Foreskin fibroblast (primary cell): ENCODE measurements at places on chromosomes 2 and 18.

DNA sequence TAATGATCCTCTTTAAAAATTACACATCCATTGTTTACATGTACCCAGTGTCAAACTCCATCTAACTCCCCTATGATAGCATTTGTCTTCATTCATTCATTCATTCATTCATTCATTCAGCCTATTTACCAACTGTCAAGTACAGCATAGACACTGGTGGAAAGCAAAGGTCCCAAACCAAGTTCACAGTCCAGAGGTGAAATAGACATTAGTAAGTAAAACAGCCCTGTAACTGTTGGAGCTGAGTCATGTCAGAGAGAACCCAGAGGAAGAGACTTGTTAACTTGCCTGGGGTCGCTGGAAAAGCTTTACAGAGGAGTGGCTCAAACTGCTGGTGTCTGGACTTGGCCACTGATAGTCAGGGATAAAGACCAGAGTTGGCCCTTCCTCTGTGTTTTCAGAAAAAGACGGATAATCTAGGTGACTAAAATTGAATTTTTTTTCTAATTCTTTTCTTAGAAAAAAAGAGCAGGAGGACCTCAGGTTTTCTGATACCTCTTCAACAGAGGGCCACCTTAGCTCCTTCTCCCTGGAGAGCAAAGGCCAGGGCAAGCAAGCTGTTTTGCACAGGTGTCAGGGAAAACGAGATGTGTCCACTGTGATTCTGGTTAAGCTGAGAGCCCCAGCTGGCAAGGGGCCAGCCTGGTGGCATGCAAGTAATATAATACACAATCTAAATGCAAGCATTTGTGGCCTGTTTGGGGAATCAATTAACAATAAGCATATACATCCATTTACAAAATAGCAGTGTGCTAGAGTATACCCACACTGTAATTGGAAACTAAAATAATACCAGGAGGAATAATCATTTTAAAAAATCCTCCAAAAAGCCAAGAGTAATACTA lies 96.7 kb upstream of the SLC14A2 start:
- peak; percentile 27 for DNase-seq

DNA sequence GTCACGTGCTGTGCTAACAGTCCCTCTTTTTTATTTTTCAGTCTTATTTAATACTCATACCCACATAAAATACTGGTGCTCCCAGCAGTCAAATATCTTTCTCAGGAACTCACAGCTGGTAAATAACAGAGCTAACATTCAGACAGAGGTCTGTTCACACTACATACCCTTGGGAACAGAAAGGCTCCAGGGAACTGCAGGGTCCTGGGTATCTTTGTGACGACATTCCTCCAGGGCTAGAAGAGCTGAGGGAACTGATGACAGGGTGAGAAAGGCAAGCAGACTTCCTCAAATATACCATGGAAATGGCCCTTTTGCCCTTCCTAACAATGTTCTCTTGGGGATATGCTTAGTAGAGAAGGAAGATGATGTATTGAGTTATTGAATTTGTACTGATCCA lies 19.3 kb downstream of the PDE6D start:
- DNase-seq, result no peak

- no peak for DNase-seq
Measured at GRCh38 chr2:31324016-31324633, 90.2 kb downstream of the EHD3 start.

DNA sequence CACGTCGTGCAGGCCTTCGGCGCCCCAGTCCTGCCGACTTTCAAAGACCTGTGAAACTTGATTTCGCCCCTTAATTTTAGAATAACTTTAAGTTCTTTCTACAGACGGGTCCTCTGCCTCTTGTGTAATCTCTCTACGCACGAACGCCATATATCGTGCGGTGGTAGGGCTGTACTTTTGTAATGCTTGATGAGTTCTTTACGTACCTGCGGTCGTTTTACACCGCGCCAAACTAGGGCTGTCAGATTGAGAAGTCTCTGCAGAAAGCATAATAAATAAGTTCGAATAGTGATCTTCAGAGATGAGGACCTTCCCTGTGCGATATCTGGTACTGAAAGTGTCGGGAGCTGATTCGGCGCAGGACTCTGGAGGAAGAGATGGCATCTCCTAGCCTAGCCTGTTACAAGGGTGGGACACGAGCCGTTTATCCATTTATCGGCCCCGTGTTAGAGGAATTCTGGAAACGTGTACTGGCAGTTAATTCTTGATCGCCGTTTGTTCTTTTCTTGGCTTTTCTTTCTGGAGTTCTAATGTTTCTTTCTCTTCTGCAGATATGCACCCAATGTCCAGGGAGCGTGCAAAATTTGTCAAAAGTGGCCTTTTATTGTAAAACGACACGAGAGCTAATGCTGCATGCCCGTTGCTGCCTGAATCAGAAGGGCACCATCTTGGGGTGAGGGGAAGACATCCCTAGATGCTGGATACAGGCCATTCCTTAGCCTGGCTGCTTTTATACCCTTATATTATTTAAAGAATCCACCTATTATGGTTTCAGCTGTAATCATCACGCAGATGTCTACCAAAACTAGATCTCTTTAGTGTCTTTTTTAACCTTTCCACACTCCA lies 781 bp upstream of the SLC5A6 start:
- DNase-seq, result peak; percentile 70

GRCh38 chr2:236360496-236360895 lies 96.3 kb upstream of the ASB18 start:
- DNase-seq, result no peak

DNA sequence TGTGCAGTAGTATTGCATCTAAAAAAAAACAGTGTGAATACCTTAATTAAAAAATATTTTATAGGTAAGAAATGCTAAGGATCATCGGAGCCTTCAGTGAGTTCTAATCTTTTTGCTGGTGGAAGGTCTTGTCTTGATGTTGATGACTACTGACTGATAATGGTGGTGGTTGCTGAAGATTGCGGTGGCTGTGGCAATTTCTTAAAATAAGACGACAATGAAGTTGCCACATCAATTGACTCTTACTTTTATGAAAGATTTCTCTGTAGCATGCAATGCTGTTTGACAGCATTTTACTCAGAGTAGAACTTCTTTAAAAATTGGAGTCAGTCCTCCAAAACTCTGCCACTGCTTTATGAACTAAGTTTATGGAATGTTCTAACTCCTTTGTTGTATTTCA lies 36.2 kb downstream of the GLS start:
- no peak for DNase-seq

DNA sequence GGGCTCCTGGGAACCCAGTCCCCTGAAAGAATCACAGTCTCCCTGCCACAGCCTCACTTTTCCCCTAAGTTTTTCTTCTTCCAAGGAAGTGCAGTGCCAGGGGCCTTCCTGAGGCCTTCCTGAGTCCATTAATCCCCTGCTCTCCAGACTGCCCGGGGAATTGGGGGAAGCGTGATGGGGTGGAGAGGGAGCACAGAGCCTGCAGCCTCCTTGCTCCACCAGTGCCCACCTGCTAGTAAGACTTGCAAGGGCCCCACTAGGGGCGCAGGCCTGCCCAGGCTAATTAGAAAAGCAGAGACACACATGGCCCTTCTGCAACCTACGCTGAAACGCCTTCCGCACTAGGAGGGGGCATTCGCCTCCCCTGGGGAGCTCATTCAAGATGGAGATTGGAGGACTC lies 110.6 kb downstream of the MRO start:
- no peak for DNase-seq

DNA sequence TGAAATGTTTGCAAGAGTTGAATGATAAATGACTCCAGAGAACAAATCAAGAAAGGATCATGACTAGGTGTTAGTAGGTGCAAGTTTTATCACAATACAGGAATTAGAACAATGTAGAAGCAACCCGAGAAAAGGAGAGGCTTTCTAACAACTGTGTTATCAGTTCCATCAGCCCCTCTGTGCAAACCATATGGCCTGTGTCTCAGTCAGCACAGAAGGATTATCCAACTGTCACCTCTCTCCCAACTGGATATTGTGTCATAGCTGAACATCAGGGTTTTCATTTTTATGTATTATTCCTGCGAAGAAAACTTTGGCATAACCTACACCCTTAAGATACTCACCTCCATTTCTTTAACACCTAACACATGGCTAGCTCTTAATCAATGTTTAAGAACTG lies 321.6 kb upstream of the RND3 start:
- DNase-seq, result no peak

- peak; percentile 31 for DNase-seq
Measured at GRCh38 chr2:128091726-128092080, 703 bp downstream of the UGGT1 start.

GRCh38 chr2:39787950-39788349 lies 8.9 kb upstream of the THUMPD2 start:
- DNase-seq, result no peak

DNA sequence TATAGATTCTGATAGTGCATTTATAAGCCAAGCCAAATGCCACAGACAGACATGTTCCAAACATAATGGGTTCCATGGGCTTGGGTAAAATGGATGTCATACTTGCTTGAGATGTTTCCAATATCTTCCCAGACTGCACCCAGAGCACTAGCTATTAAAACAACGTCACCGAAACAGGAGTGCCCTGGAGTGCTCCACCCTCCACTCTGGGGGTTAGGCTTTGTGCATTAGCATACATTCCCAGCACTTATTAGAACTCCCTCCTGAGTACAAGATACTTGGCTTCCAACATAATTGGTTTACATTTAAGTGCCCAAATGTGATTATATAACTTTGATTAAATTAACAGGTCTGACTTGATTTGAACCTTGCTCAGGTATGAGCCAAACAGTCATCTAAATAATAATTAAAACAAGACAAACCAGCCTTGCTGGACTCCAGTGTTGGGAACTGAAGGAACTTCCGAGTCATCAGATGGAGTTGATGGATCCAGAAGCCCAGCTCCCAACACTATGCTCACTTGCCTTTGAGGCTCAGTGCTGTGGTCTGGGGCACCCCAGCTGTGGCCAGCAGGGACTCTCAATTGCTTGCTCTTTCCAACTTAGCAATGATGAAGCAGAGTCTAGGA lies 60.5 kb upstream of the LGALSL start:
- no peak for DNase-seq

DNA sequence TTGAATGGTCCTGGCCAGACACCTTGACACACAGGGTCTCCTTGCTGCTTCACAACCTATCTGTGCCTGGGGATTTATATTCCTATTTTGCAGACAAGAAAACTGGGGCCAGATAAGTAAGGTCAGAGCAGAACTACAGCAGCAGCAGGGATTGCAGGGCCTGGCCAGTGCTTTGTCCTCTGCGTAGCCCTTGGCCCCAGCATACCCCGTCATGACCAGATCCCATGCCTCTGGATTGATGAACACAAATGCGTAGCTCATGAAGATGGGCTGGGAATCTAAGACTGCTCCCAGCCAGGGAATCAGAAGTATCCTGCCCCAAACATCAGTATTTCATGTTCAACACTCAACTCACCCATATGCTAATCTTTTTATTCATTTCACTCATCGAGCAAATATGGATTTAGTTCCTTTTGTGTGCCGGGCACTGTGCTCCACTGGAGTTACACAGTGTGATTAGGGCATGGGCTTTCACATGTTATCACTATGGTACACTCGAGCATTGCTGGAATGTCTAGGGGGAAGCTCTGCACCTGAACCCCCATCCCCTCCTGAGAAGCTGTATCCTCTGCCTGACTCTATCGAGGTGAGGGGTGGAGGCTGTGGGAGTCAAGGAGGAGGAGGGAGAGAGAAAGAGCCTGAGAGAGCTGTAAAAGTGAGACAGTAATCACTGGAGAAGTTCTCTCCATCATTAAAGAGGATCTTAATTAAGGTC lies 143.3 kb downstream of the CYP26B1 start:
- no peak for DNase-seq

DNA sequence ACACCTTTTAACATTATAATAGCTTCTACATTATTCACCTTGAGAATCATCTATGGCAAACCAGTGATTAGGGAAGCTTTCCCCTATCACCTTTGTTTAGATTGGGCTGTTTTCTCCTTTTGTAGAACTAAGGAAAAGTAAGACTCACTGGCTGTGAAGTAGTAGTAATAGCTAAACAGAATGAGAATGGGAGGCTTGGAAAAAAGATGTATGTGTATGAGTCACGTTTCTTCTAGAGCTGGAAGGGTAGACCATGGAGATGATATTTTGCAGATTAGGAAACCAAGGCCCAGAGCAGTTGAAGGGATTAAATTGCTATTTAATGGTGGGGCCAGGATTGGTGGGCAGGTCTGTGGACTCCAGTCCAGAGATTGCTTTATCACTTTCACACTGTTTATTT lies 214.5 kb downstream of the MCFD2 start:
- DNase-seq, result no peak

GRCh38 chr2:111990375-111990774 lies 64.7 kb upstream of the TMEM87B start:
- no peak for DNase-seq

GRCh38 chr18:48996901-48997463 lies 46.2 kb upstream of the SMAD7 start:
- DNase-seq, result peak; percentile 88
